ENCODE measurements at places on chromosomes 5 and 9.

- H3K27me3 ChIP-seq = peaks cover 20% of the 10 kb centered on the region
- DNase-seq = no peak
- no peak overlapping the region for H3K4me3 ChIP-seq
- peaks cover 14% of the 10 kb centered on the region for H3K4me1 ChIP-seq
Observed at GRCh38 chr9:93288341-93288740, 104.4 kb downstream of the WNK2 start.

- no peaks in the 10 kb centered on the region for H3K4me1 ChIP-seq
- H3K27ac ChIP-seq = no peak overlapping the region
- no peaks in the 10 kb centered on the region for H3K36me3 ChIP-seq
- H3K27me3 ChIP-seq = no peaks in the 10 kb centered on the region
Observed at GRCh38 chr9:17291766-17292165, 156.9 kb downstream of the CNTLN start.

DNA sequence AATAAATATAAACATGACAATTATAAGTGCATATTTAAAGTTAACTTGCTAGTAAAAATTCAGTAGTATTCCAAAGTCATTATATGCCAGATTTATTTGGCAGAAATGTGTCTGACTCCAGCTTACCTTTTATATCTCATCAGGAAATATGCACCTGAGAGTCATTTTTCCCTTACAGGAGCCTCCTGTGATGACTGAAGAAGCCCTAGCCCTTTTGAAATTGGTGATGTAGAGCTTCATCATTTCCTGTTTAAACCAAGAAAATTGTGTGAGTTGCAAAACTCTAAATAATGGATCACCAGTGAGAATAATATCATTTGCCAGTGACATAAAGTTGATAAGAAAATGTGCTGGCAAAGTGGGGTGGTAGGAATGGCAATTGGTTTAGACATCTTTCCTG lies 42.1 kb upstream of the CTNND2 start:
- no peaks in the 10 kb centered on the region for H3K27me3 ChIP-seq
- no peaks in the 10 kb centered on the region for H3K36me3 ChIP-seq
- H3K27ac ChIP-seq = no peak overlapping the region

GRCh38 chr5:179873588-179874110 lies 15.0 kb upstream of the MRNIP start:
- no peak for DNase-seq
- no peak overlapping the region for H3K27ac ChIP-seq
- no peaks in the 10 kb centered on the region for H3K27me3 ChIP-seq
- no peaks in the 10 kb centered on the region for H3K4me1 ChIP-seq
- no peak overlapping the region for H3K4me3 ChIP-seq
- peaks cover 26% of the 10 kb centered on the region for H3K36me3 ChIP-seq

GRCh38 chr5:122683631-122684030 lies 91.2 kb upstream of the SNX2 start:
- no peak for DNase-seq
- no peak overlapping the region for H3K4me3 ChIP-seq
- H3K27ac ChIP-seq = no peak overlapping the region
- H3K27me3 ChIP-seq = no peaks in the 10 kb centered on the region
- no peaks in the 10 kb centered on the region for H3K36me3 ChIP-seq

GRCh38 chr5:67234671-67235176 lies 38.1 kb upstream of the CD180 start:
- no peak overlapping the region for H3K27ac ChIP-seq
- H3K4me1 ChIP-seq = peaks cover 4% of the 10 kb centered on the region
- H3K27me3 ChIP-seq = peaks cover 9% of the 10 kb centered on the region

DNA sequence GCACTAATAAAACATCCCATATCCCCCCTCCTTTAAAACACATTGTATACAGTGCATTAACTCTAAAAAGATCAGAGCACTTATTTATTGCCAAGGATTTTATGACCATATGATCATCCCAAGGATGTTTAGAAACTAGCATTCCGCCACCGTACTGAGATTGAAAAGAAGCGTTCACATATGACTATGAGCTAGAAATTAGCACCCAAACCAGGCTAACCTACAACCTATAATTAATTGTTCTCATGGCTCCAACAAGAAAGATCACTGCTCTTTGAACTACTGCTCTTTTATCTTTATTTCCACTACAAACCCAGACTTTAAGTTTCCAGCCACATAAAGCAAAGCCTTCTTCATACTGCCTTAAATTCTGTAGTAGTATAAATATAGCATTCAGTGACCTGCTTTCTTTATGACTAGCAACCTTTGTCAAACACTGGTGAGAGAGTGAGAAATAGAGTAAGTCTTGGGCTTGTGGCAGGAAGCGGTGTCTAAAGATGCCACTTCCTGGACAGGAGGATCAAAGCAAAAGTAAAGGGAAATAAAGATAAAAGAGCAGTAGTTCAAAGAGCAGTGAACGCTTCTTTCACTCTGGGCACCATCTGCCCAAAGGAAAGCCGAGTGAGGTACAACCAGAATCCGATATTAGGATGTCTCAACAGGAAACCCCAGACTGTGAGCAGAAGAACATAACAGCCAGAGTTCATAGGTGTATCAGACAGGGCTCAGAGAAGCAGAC lies 151.1 kb upstream of the ERCC6L2 start:
- DNase-seq = no peak
- no peaks in the 10 kb centered on the region for H3K27me3 ChIP-seq
- no peaks in the 10 kb centered on the region for H3K36me3 ChIP-seq
- peak overlapping the region; percentile 2 for H3K27ac ChIP-seq

DNA sequence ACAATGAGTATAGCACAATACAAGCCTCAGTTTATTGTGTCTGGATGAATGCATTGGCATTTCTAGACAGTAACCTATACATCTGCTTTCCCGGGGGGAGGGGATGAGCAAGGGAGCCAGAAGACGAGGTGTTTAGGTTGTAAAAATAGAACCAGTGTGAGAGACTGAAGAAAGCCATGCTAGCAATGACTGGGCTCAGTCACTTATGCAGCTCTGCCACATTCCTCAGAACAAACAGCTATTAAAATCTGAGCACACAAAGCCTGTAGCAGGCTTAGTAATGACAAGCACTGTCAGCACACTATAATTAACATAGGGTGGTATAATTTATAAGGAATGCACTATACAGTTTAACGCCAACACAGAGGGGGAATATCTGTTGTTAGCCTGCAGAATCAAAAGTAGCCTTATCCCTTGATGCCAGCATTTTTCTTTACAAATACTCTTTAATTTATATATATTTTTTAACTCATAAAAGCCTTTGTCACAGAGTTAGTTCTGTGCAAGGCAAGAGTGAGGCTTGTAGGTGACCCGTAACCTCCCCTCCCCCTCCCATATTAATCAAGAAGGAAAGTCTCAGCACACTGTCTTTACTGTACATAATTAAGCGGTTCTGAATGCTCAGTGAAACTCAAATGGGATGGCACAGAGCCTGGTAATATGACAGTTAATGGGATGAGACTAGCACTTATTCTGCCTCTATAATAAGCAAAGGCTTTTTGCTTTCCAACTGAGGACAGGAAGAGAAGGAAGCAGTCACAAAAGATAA lies 295.4 kb downstream of the CSNK1G3 start:
- H3K4me3 ChIP-seq = no peak overlapping the region
- no peak for DNase-seq
- peaks cover 2% of the 10 kb centered on the region for H3K4me1 ChIP-seq
- H3K27ac ChIP-seq = no peak overlapping the region
- no peaks in the 10 kb centered on the region for H3K36me3 ChIP-seq

- no peak overlapping the region for H3K27ac ChIP-seq
- no peaks in the 10 kb centered on the region for H3K36me3 ChIP-seq
- H3K4me1 ChIP-seq = peaks cover 4% of the 10 kb centered on the region
- DNase-seq = no peak
- peaks cover 17% of the 10 kb centered on the region for H3K27me3 ChIP-seq
Observed at GRCh38 chr5:108430931-108431608, 49.2 kb upstream of the FBXL17 start.

DNA sequence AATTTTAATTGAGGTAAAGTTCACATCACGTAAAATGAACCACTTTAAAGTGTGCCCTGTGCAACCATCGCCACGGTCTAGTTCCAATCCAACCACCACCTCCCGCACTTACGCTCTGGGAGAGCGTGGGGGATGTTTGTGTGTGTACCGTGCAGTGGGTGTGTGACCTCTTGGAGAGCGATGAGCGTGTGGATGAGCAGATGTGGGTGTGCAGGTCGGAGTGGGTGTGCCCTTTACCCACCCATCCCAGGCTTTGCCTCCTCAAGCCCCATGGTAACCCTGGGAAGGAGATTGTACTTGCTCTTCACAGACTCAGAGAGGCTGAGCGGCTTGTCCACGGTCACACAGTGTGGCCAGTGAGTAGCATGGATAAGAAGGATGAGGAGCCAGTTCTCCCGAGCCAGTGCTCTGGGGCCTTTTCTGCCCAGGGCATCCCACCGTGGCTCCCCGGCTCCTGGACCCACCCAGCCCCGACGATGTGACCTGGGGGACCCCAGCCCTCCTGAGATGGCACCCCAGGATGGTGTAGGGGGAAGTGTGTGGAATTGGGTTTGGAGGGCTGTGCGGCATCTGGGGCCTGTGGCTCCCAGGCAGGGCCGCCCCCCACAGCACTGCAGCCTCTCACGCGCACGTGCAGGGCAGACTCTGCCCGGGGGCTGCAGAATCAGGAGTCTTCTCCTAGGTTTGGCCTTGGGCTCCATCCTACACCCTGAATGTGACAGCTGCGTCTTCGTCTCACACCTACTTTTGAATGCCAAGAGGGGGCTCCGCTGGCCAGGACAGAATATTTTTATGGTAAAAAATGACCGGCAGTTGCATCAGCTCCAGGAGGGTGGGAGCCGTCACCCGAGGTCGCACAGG lies 13.6 kb downstream of the LHX3 start:
- no peak overlapping the region for H3K27ac ChIP-seq
- peaks cover 5% of the 10 kb centered on the region for H3K4me1 ChIP-seq
- H3K4me3 ChIP-seq = no peak overlapping the region
- DNase-seq = no peak
- H3K36me3 ChIP-seq = no peaks in the 10 kb centered on the region

DNA sequence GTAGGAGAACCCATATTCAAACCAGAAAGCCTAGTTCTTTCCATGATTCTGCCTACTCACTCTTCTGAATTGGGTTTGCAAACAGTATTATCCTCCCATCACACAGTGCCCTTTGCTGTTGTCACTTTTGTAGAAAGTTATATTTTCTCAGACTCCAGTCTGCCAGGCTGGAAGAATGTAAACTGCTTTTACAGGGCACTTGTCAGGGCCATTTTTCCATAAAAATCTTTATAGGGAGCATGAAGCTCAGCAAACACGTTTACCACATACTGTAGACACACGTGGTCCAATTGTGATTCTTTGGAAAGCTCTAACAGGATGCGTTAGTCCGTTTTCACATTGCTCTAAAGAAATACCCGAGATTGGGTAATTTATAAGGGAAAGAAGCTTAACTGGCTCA lies 204.0 kb downstream of the KCNN2 start:
- no peak for DNase-seq
- H3K36me3 ChIP-seq = no peaks in the 10 kb centered on the region
- H3K4me1 ChIP-seq = no peaks in the 10 kb centered on the region
- peaks cover 3% of the 10 kb centered on the region for H3K27me3 ChIP-seq
- no peak overlapping the region for H3K4me3 ChIP-seq

- H3K4me1 ChIP-seq = peaks cover 2% of the 10 kb centered on the region
- H3K27ac ChIP-seq = no peak overlapping the region
- peaks cover 28% of the 10 kb centered on the region for H3K27me3 ChIP-seq
- H3K4me3 ChIP-seq = no peak overlapping the region
- DNase-seq = no peak
Observed at GRCh38 chr5:73433982-73434342, 14.6 kb downstream of the FOXD1 start.

- H3K4me1 ChIP-seq = peaks cover 11% of the 10 kb centered on the region
- H3K27me3 ChIP-seq = peaks cover 5% of the 10 kb centered on the region
- H3K4me3 ChIP-seq = no peak overlapping the region
- H3K27ac ChIP-seq = no peak overlapping the region
Observed at GRCh38 chr5:171739271-171739670, 46.3 kb upstream of the SMIM23 start.

GRCh38 chr9:112836394-112836793 lies 54.3 kb downstream of the SLC46A2 start:
- no peak overlapping the region for H3K4me3 ChIP-seq
- no peak overlapping the region for H3K27ac ChIP-seq
- H3K36me3 ChIP-seq = peaks cover 27% of the 10 kb centered on the region

GRCh38 chr9:95936579-95937075 lies 61.1 kb downstream of the ERCC6L2 start:
- H3K27me3 ChIP-seq = no peaks in the 10 kb centered on the region
- H3K36me3 ChIP-seq = peaks cover 66% of the 10 kb centered on the region
- no peak overlapping the region for H3K27ac ChIP-seq
- H3K4me3 ChIP-seq = no peak overlapping the region
- DNase-seq = no peak

GRCh38 chr9:98867429-98868168 lies 60.1 kb downstream of the GALNT12 start:
- no peaks in the 10 kb centered on the region for H3K4me1 ChIP-seq
- no peaks in the 10 kb centered on the region for H3K36me3 ChIP-seq
- no peak for DNase-seq
- no peak overlapping the region for H3K27ac ChIP-seq
- peaks cover 16% of the 10 kb centered on the region for H3K27me3 ChIP-seq
- no peak overlapping the region for H3K4me3 ChIP-seq

DNA sequence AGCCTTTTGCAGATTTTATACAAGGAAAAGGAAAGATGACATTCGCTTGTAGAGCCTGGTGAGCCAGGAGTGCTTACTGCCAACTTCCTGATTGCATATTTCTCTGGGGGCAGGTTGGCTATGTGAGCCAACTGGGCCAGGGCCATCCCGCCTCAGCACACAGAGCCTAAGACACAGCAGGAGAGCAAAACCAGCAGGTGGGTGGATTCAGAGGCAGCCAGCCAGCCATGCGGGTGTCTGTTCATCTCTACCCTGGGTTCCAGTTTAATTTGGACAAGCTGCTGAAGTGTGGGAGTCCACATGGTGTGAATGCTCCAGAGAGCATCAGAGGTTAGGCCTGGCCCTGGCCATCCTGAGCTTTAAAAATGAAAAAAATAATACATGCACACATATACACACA lies 291.4 kb downstream of the ARHGEF28 start:
- no peak overlapping the region for H3K4me3 ChIP-seq
- H3K27ac ChIP-seq = no peak overlapping the region
- H3K36me3 ChIP-seq = no peaks in the 10 kb centered on the region

DNA sequence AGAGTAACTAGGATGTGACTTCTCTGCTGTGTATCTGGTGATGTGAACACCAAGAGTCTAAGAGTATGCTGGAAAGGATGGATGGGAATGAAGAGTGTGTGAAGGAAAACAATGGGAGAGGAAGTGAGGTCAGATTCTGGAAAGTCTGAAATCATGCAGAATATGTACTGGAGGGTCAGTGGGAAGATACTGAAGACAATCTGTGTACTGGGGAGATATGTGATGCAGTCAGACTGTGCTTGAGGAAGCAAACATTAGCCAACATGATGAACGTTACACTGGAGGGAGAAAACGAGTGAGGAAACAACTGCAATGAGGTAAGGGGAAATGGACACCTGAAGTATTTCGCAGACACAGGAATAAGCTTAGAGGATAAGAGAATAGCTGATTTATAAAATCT lies 105.7 kb downstream of the NR3C1 start:
- no peak overlapping the region for H3K27ac ChIP-seq
- H3K4me3 ChIP-seq = no peak overlapping the region
- H3K4me1 ChIP-seq = peaks cover 5% of the 10 kb centered on the region
- H3K27me3 ChIP-seq = no peaks in the 10 kb centered on the region

Measured in memory B cell (primary cell).